Esophagus muscularis mucosa (tissue), 4 donors: ENCODE measurements at places on chromosomes 3 and 15. TPM values are rescaled to one million over a fixed set of nuclear protein-coding genes. Genes with fewer than 3 reads are reported as not detected.

The ARPIN gene
- total RNA-seq = 24.5 TPM

DNA sequence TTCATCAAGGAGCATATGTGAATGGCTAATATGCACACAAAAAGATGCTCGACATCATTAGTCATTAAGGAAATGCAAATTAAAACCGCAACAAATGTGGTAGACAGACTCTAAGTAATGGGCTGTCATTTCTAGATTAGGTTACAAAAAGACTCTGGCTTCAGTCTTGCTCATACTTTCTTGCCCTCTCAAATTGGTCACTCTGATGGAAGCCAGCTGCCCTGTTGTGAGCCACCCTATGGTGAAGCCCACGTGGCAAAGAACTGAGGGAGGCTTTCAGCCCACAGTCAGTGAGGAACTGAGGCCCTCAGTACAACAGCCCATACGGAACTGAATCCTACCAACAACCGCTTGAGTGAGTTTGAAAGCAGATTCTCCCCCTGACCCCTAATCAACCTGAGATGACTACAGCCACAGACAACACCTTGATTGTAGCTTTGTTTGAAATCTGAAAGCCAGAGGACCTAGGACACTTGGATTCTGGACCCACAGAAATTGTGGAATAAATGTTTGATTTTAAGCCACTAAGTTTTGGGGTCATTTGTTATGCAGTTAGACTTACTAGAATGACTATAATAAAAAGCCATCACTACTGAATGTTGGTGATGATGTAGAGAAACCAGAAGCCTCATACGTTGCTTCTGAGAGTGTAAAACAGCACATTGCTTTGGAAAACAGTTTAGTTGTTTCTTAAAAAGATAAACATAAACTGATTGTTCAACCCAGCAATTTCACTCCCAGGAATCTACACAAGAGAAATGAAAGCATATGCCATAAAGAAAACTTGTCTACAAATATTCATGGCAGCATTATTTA is 45.7 kb downstream of the EHHADH start:
- H3K36me3 ChIP-seq = no peaks in the 10 kb centered on the region
- no peak overlapping the region for H3K4me3 ChIP-seq
- H3K4me1 ChIP-seq = no peaks in the 10 kb centered on the region
- H3K27me3 ChIP-seq = no peaks in the 10 kb centered on the region
- no peak overlapping the region for H3K27ac ChIP-seq

GRCh38 chr3:177443469-177443868 is 246.2 kb upstream of the TBL1XR1 start:
- no peak for DNase-seq
- peak overlapping the region; percentile 52 for H3K4me3 ChIP-seq

The TP63 gene
- 0.26 TPM for total RNA-seq

DNA sequence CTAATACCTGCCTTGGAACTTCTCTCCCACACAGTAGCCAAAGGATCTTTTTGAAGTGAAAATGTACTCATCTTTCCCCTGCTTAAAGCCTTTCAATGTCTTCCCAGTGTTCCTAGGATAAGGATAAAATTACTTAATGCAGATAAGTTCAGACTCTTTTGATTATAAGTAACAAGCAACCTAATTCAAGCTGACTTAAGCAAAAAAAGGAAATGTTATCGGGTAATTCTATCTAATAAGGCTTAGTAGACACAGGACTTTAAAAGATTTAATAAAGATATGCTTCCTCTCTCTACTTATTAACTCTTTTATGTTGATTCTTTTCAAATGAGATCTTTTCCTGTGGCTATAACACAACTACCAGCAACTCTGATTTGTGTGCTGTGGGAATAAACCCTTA is 284.2 kb downstream of the OXSM start:
- DNase-seq = no peak
- no peaks in the 10 kb centered on the region for H3K27me3 ChIP-seq

The GOLGA8H gene
- total RNA-seq = 0.33 TPM

The CTXN2 gene
- total RNA-seq = not detected

The PARP15 gene
- 2.3 TPM for total RNA-seq

The CPN2 gene
- not detected for total RNA-seq

The PIGBOS1 gene
- total RNA-seq = 16.9 TPM

DNA sequence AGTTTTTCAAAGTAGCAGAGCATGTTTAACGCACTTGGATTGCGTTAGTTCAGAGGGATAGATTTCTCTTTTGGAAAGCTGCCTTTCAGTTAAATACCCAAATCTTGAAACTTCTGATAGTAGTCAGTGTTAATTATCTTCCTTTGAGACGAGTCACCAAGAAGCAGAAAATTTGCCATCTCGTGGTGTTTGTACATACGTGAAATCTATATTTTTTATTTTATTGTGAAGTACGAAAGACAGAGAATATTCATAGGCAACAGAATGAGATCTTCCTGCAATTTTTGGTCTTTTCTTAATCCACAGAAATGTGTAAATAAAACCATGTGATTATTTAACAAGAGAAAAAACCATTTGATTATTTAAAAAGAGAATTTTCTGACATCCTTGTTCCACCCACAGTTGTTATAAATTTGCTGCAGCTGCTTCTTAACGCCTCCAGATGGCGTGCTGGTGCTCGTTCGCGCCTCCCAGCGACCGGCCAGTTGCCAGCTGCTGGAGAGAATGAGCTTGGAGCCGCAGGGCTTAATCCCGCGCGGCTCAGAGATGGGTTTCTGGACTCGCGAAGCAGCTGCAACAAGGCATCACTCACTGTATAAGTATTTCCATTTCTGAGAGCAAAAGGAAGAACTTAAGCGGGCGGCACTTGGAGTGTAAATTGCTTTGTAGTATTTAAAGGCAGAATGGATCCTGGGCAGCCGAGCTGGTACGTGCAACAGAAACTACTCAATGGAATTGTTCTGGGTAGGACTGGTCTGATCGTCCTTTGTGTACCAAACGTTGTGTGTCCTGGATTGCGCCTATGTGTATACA is 10.5 kb upstream of the SLITRK3 start:
- peak overlapping the region; percentile 68 for H3K27ac ChIP-seq
- peaks cover 24% of the 10 kb centered on the region for H3K4me1 ChIP-seq
- H3K27me3 ChIP-seq = no peaks in the 10 kb centered on the region
- no peaks in the 10 kb centered on the region for H3K36me3 ChIP-seq

The CCDC33 gene
- not detected for total RNA-seq

- H3K27ac ChIP-seq = no peak overlapping the region
- H3K4me3 ChIP-seq = no peak overlapping the region
- no peaks in the 10 kb centered on the region for H3K36me3 ChIP-seq
- no peaks in the 10 kb centered on the region for H3K27me3 ChIP-seq
- no peaks in the 10 kb centered on the region for H3K4me1 ChIP-seq
Observed at GRCh38 chr3:185789134-185789533, 35.7 kb downstream of the IGF2BP2 start.

DNA sequence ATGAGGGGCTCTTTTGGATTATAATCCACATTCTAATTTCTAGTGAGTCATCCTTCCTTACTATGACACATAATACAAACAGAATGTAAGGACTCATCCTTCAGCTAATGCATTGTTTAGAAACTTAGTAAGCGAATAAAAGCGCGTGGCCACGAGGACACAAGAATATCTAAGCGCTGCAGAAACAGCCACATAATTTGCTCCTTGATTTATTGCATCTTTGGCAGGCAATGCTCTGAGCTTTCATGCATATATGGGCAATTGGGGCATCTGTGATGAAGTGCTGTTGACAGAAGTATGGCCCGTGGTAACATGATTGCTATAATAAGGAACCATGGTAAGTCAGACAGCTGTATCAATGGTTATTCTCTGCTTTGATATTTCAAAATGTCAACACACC is 191.3 kb upstream of the ZNF385D start:
- H3K4me3 ChIP-seq = no peak overlapping the region
- no peaks in the 10 kb centered on the region for H3K36me3 ChIP-seq
- no peaks in the 10 kb centered on the region for H3K27me3 ChIP-seq
- H3K27ac ChIP-seq = no peak overlapping the region

The CHRNB4 gene
- total RNA-seq = not detected

- no peak overlapping the region for H3K4me3 ChIP-seq
- no peak for DNase-seq
- peaks cover 8% of the 10 kb centered on the region for H3K36me3 ChIP-seq
- no peaks in the 10 kb centered on the region for H3K27me3 ChIP-seq
- no peak overlapping the region for H3K27ac ChIP-seq
Observed at GRCh38 chr3:14497321-14497720, 42.8 kb downstream of the GRIP2 start.

The TRPM1 gene
- total RNA-seq = not detected

The CPNE9 gene
- total RNA-seq = 0.33 TPM

The CRTAP gene
- total RNA-seq = 187 TPM

GRCh38 chr3:175478301-175478700 is 619.2 kb downstream of the NAALADL2 start:
- no peak overlapping the region for H3K4me3 ChIP-seq
- H3K36me3 ChIP-seq = no peaks in the 10 kb centered on the region
- H3K27ac ChIP-seq = no peak overlapping the region
- no peaks in the 10 kb centered on the region for H3K27me3 ChIP-seq
- H3K4me1 ChIP-seq = no peaks in the 10 kb centered on the region

- H3K27me3 ChIP-seq = no peaks in the 10 kb centered on the region
- H3K27ac ChIP-seq = peak overlapping the region; percentile 84
- H3K4me3 ChIP-seq = peak overlapping the region; percentile 66
- H3K36me3 ChIP-seq = no peaks in the 10 kb centered on the region
- peaks cover 24% of the 10 kb centered on the region for H3K4me1 ChIP-seq
Observed at GRCh38 chr3:11272906-11273574, 843 bp downstream of the ATG7 start.

DNA sequence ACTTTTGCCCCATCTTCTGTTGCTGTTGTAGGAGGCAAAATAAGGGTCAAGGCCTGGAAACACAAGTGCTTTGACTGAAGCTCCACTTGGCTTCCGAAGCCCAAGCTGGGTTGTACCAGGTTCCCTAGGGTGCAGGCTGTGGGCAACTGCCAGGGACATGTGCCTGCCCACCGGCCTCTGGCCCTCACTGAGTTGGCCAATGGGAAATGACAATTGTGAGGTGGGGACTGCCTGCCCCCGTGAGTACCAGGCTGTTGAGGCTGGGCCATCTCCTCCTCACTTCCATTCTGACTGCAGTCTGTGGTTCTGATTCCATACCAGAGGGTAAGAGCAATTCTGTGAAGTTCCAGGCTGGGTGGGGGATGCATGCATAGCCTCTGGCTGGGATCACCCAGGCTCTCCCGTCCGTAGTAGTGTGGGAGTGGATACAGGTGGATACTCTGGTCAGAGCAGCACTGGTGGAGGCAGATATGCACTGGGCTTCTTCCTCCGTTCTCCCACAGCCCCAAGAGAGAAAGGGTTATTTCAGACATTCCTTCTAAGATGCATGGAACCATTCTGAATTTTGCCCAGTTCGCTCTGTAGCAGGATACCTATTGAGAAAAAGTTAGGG is at the start of gene ADIPOQ:
Gene ADIPOQ, plus strand, starts transcription at position 285 of the 613 bp plus-strand sequence. CDS start 10,349 bp downstream, outside the sequence.
- no peaks in the 10 kb centered on the region for H3K36me3 ChIP-seq
- H3K4me1 ChIP-seq = no peaks in the 10 kb centered on the region
- no peaks in the 10 kb centered on the region for H3K27me3 ChIP-seq
- no peak within 1 kb of the TSS for H3K4me3 ChIP-seq

DNA sequence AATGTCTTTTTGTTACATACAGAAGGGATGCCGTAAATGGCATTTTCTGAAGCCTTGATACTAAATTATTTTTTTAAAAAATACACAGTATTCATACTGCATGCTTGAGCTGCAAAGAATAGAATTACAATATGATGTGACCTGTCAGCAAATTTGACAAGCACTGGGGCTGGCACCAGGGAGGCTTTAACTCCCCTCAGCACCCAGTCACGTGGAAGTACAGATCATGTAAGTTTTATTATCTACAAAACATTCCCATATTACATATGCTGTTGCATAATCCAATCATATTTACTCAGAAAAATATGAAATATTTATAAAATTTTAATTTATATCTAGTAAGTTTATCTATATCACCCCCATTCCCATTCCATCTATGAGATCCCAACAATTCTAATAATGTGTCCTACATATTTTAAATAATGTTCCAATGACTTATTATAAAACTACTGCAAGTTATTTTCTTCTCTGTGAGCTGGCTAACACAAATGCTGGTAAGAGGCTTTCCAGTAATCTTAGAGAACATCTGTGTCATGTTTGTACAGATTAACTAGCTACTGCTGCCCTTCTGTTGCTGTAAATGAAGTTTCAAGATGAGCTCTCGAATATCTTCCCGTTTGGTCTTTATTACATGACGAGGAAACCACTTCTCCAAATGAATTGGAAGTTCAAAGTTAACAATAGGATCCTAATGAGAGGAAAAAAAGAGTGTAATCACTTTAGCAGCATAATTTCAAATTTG is 5.2 kb upstream of the IMPG2 start:
- H3K4me3 ChIP-seq = no peak overlapping the region
- H3K36me3 ChIP-seq = peaks cover 25% of the 10 kb centered on the region
- no peaks in the 10 kb centered on the region for H3K27me3 ChIP-seq
- no peak for DNase-seq

GRCh38 chr15:96344706-96345559 is 14.4 kb downstream of the NR2F2 start:
- peak overlapping the region; percentile 94 for H3K27ac ChIP-seq
- peak overlapping the region; percentile 78 for H3K4me3 ChIP-seq
- H3K27me3 ChIP-seq = no peaks in the 10 kb centered on the region
- peaks cover 9% of the 10 kb centered on the region for H3K4me1 ChIP-seq
- no peak for DNase-seq

DNA sequence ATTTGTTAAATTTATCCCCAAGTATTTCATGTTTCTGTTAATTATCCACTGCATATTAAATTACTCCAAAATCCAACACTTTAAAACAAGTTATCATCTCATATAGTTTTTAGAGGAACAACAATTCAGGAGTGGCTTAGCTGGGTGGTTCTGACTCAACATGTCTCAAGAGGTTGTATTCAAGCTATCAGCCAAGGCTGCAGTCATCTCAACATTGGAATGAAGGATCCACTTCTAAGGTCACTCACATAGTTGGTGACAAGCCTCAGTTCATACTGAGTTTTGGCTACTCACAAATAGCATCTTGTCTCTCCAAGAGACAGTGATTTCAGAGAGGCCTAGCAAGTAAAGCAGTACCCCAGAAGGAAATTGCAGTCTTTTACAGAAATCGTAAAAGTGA is 134.7 kb downstream of the NR2E3 start:
- no peak overlapping the region for H3K27ac ChIP-seq
- H3K27me3 ChIP-seq = no peaks in the 10 kb centered on the region
- DNase-seq = no peak
- H3K4me3 ChIP-seq = no peak overlapping the region
